CD4-positive, alpha-beta T cell treated with Interleukin-15 for 4 hours (primary cell): ENCODE measurements at places on chromosomes 4 and X.

DNA sequence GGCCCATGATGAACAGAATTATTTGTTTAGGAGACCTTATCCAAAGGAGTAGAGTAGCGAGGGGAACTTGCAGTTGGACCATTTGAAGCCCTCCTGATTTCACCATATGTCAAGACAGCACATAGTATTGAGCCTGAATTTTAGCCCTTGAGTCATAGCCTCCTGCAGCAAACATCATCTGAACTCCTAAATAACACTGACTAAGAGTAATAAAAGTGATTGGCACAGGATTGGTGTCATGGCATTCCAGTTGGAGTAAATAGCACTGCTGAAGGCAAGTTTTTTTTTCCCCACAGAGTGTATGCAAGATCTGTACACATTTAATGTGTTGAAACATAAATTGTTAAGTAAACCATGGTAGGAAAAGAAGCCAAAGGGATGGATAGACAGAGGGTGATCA, 89.0 kb downstream of the COMMD8 start:
- no peak for DNase-seq

GRCh38 chrX:5474282-5474681, 754.4 kb downstream of the NLGN4X start:
- DNase-seq: no peak

DNA sequence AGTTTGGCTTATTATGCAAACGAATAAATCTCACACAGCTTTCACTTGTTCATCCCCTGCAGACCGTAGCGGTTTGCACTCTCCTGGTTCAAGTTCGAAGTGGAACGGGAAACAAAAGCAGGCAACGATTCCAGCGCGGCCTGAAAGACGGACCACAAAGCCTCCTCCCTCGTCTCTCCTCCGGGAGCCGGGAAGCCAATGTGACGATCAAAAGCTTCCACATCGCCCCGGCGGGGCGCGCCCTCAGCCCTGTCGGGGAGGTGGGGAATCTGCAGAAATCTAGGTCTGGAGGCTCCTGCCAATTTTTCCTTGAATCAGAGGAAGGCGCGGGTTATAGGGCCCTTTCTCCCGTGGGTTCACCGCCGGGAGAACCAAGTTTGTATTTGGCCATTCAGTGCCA, 16.9 kb upstream of the ZIC3 start:
- DNase-seq: no peak

GRCh38 chr4:32499171-32499570, 1779.0 kb downstream of the PCDH7 start:
- no peak for DNase-seq

DNA sequence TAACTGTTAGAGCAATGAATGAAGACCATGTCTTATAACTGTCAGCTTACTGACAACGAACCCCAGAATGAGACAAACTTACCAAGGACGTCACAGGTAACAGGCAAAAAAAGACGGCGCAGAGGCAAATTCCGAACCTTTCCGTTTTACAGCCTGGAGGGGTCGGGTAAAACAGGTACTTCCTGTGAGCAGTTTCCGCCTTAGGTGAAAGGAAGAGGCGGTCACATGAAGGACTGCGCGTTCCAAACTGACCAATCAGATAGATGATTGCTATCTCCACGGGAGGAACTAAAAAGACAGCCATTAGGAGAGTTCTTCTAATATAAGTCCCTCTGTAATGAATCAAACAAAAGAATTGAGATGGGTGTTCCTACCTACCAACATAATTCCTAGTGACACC, at the start of gene COX7B2:
TSS of gene COX7B2 (minus strand) at position 168 of the 400 bp plus-strand sequence. CDS start 174,053 bp downstream, outside the sequence.
- no peak for DNase-seq

- no peak for DNase-seq
Measured at GRCh38 chr4:184234155-184234554, 16.5 kb upstream of the ENPP6 start.

GRCh38 chrX:93741811-93742210, 67.8 kb downstream of the FAM133A start:
- DNase-seq: no peak

DNA sequence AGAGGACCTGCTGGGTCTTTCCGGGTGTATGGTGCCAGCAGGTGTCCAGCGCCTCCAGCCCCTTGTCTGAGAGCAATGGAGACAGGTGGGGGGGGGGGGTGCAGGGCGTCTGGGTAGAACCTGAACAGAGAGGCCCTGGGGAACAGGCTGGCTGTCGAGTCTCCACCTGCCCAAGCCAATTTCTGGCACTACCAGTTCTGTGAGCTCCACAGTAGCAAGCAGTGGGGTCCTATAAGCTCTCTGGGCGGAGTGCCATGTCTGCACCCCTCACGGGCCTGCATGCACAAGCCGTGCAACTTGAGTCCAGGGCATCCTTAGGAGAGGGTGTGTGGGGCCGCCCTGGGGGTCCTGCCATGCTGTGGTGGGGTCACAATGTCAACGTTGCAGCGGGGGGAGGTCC, 10.1 kb upstream of the FGFR3 start:
- no peak for DNase-seq

DNA sequence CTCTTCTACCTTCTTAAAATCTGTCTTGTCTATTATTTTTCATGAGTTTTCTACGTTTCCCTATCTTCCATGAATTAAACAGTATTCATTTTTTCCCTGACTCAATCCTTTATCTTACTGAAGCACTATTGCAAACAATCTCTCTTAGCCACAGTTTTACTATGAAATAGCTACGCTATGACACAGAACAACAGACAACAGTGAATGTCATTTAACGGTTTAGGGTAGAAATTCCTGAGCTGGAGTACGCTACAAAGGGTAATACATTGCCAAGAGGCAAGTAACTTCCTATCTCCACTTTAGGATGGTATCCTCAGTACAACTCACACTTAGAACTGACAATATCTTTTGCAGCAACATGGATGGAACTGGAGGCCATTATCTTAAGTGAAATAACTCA, 552.6 kb downstream of the INPP4B start:
- DNase-seq: no peak

GRCh38 chrX:65667157-65667502, 324 bp upstream of the MSN start:
- peak; percentile 13 for DNase-seq

DNA sequence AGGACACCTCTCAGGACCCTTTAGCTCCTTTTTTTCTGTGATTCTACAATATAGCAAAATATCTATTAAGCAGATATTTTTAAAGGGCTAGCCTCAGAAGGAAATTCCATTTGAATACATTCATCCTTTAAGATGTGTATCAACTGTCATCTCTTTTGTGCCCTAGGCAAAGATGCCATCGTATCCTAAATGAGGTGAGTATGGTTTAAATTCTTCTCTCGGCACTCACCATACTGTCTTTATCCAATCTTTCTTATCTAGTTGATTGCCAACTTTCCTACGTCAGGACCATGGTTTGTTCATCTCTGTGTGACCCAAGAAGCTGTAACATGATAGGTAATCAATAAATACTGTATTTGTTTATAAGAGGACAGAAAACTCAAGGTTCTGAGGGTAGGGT, 176.0 kb downstream of the LDB2 start:
- DNase-seq: no peak

- no peak for DNase-seq
Measured at GRCh38 chrX:136828830-136829229, 48.1 kb upstream of the ARHGEF6 start.

GRCh38 chr4:77650787-77651186, 45.2 kb downstream of the CXCL13 start:
- no peak for DNase-seq

DNA sequence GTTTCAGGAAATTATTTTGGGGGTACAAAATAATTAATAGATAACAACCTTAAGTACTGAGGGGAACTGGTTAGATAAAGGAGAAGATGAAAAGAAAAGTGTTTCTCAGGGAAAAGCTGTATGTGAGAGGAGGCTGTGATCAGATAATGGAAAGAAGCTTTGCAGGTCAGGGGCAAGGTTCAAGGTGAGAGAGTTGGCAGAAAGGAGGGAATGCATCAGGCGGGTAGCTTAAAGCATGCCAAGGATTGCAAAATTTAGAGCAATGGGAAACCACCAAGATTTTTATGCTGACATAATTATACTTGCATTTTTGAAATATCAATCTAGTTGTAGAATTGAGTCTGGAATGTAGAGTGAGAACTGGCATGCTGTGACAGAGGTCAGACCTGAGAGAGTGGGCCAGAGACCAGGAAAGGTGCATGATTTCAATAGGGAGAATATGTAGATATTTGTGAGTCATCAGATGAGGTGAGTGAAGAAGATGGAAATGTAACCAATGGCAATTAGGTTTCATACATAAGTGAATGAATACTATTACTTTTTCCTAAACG, 508.7 kb downstream of the TRIML1 start:
- no peak for DNase-seq
